ENCODE measurements at places on chromosomes 13 and 19.

- no peak for DNase-seq
Measured at GRCh38 chr13:105266615-105267014, 1268.8 kb downstream of the EFNB2 start.

DNA sequence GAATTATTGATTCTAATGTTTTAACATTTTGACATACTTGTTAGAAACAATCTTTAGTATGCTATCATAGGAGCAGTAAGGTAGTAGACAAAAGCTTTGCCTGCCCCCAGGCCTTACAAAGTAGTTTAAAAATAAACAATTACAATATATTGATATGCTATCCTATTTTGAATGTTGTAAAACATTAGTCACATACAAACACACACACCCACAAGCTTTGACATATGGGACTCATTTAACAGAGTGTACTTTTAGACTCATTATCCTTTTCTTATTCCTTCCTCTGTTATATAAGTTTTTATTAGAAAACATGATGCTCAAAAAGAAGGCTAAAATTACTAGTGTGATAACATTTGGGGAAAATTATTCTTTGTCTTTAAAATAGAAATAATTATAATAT lies 33.5 kb downstream of the UCHL3 start:
- DNase-seq = no peak

DNA sequence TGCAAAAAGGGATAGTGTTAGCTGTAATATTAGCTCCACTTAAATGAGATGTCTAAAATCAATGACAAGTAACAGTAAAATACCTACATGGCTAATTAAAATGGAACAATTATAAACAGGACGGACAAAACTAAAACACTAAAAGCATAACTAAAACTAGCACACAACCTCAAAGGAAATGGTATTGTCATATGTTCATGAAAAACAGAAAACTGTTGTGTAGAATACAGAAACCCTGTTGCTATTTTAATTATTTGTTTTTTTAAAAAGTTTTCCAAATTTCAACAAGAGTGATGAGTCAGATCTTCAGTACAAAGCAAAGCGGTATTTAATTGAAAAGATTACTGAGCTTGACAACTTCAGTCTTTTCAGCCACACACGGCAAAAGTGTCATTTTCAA lies 4.2 kb downstream of the RCBTB2 start:
- DNase-seq = no peak

GRCh38 chr13:50026788-50027473 lies 11.7 kb downstream of the KCNRG start:
- DNase-seq = no peak

DNA sequence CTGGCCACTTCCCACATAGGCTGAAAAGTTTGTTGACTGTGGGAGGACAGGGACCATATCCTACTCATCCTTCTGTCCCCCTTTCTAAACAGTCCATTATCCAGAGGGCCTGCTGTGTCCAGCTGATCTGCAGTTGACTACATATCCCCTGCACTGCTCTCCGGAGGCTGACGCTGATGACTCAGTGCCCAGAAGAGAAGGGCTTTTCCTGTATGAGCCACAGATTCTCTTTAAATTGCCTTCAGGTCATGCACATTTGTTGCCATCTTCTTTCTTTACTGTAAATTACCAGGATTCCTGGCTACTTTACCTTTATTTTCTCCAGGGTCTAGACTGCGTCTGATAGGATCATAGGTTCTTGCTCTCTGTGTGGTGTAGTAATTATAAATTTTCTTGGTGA lies 125.2 kb downstream of the LACC1 start:
- no peak for DNase-seq

DNA sequence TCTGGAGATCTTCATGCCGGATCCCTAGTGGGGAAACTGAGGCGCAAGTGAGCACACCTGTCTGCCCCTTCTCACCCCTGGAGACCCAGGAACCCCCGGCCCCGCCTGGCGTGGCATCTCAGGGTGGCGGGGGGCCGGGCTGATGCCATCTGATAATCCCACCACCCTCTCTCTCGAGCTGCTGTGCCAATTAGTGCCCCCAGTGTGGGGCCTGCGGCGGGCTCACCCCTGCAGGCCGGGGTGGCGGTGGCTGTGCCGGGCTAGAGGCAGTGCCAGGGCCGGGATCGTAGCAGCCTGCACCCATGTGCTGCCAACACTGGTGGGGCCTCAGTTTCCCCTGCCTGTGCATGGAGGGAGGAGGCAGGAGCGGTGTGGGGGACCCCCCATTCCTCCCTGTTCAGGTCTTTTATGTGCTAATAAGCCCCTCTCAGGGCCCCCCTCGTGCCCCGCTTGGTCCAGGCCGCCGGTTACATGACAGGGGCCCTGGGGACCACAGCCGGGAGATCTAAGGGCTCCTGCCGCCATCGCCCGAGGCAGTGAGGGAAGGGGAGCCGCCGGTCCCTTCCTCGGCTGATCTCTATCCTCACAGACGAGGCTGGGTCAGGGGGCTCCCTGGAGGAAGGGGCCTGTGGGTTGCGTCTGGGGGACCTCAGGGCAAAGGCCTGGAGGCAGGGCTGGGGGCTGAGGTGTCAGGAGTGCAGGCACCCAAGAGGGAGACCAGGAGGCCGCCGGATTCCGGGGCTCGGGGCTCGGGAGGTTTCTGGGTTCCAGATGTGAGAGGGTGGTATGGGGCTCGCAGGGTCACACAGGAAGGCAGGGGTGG lies 8.3 kb downstream of the EFNA2 start:
- DNase-seq = no peak

DNA sequence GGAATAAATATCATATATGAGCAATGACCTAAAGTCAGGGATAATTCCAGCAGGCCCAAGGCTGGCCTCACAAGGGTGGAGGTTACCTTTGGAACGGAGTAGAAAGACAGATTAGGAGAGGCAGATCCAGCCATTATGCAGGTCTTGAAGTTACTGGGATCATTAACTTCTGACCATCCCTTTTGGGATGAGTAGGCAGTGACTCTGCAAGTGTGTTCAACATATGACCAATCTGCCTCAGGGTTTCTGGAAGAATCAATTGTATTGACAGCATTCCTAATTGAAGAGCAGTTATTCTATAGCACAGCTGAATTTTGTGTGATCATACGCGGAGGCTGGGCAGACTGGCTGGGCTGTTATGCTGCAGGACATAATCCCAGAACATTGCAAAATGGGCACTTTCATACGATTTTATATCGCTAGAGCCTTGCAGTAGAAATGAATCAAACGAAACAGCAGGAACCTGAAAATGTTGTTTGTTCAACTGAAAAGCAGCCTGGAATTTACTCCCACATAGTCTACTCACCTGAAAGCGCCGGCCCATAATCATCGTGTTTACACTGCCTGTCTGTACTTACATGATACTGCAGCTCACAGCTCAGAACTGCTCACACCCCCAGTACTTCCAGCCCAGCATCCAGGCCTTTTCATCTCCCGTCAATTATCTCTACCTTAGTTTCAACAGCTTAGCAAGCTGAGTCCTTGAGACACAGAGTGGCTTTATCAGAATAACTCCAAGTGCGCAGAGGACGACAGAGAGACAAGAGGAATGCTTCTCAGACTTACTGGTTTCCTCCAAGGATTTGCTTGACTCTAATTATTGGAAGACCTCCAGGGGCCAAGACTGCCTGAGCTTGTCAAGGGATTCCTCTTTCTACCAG lies 556.1 kb downstream of the EFNB2 start:
- DNase-seq = no peak

GRCh38 chr13:78241278-78241919 lies 322.8 kb upstream of the EDNRB start:
- DNase-seq = peak; percentile 79

DNA sequence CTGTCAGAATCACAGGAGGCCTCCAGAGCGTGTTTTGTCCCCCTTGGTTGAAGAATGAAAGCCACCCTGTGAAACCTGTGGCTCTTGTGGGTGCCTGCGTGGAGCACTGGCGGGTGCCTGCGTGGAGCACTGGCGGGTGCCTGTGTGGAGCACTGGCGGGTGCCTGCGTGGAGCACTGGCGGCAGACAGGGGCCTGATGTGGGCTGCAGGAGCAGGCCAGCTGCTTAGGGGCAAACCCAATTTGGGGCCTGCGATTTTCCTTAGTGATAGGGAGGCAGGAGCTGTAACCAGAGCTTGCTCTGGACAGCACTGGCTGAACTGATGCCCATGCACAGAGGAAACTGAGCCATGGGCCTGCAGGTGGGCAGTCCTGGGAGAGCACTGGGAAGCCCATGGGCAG lies 24.3 kb downstream of the ARHGEF7 start:
- no peak for DNase-seq

DNA sequence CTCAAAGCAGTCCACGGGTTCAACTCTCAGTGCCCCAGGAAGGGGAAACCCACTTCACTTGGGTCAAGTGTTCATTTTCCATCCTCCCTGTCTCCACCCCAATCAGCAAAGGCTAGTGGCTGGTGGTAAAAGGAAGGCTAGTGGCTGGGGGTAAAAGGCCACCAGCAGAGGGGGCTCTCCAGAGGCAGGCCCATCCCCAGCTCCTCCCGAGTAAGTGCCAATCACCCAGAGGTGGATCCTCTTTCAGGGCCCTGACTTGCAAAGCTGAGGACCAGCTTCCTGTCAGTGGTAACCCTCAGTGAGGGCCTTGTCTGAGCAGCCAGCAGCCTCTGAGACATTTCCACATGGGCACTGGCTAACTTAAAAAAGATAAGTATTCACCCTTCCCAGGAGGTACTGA lies 22.0 kb upstream of the TPT1 start:
- peak; percentile 26 for DNase-seq

GRCh38 chr13:107864543-107865317 lies 350.6 kb downstream of the LIG4 start:
- DNase-seq = peak; percentile 70

- DNase-seq = no peak
Measured at GRCh38 chr13:106799781-106800335, 231.9 kb upstream of the ARGLU1 start.

DNA sequence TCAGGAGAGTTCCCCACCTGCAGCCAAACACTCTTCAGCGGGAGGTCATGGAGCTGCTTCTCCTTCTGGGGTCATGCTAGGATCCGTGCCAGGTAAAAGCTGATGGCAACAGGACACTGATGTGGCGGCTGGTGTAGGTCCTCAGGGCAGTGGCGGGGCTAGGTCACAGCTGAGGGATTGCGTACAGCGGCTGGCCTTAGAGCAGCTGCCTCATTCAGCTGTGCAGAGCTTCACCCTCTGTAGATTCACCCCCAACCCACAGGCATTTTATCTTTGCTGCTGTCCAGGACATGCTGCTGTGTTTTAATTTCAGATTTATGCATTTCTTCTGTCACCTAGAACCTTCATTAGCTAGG lies 2.3 kb downstream of the MCF2L start:
- no peak for DNase-seq

DNA sequence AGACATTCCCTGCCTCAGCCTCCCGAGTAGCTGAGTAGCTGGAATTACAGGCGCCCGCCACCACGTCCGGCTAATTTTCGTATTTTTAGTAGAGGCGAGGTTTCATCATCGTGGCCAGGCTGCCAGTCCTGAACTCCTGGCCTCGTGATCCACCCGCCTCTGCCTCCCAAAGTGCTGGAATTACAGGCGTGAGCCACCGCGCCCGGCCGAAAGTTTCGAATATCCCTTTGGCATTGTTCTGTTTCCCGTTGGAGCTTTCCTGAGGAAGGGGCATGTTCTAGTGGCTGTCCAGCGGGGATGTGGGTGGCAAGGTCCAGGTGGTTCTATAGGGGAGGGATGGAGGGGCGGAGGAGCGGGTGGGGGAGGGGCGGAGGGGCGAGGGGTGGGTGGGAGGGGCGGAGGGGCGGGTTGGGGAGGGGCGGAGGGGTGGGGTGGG lies 2.1 kb upstream of the BSG start:
- DNase-seq = no peak

GRCh38 chr13:36814465-36814864 lies 4.6 kb upstream of the RFXAP start:
- peak; percentile 92 for DNase-seq

GRCh38 chr13:46360604-46361003 lies 26.4 kb downstream of the RUBCNL start:
- no peak for DNase-seq

GRCh38 chr13:73216381-73216831 lies 157.6 kb downstream of the KLF5 start:
- DNase-seq = no peak

- DNase-seq = no peak
Measured at GRCh38 chr13:43154156-43154651, 130.8 kb downstream of the DNAJC15 start.

DNA sequence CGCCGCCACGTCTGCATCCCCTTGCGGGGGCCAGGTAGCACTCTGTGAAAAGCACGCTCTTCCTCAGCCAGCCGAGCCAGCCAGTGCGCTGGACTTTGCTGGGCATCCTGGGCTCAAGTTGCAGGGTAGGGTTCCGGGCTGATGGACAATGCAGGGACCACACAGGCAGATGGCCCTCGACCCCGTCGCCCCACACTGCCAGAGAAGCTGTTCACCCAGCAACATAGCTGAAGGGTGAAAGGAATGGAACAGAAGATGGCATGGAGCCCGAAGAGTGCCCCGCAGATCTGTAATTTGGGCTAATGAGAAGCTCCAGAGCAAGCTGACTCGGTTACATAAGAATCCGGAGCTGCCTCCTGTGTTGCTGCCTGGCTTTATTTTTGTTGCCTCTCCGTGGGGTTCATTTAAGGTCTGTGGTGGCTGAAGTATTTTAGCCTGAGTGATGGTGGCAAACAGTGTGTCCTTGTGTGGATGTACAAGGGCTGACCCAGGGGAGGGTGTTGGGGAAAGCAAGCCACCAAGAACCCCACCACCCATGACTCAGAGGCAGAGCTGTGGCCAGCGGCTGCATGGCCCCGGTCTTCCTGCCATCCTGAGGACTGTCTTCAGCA lies 105.8 kb downstream of the SOX1 start:
- DNase-seq = no peak

- no peak for DNase-seq
Measured at GRCh38 chr13:97559030-97559429, 125.1 kb downstream of the RAP2A start.

- DNase-seq = no peak
Measured at GRCh38 chr13:96672016-96672415, 322.3 kb downstream of the OXGR1 start.

GRCh38 chr19:56119582-56119978 lies 1.5 kb downstream of the ZNF787 start:
- DNase-seq = peak; percentile 44

DNA sequence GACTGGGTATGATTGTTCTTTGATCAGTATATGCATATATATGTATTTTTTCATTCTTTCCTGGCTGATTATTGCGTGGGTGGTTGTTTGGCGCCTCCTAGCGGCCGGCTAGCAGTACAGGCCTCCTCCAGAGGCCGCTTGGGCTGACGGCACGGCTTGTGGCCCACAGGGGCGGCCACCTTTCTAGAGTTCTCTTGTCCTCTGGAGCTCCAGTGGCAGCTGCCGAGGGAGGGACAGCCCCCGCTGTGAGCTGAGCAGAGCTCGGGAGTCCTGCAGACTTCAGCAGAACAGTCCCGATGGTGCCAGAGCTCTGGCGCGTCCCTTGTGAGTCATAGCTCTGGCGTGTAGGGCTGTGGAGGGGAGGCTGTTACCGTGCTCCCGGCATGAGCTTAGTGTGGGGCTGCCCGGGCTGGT lies 22.5 kb upstream of the ZNF429 start:
- DNase-seq = peak; percentile 35

DNA sequence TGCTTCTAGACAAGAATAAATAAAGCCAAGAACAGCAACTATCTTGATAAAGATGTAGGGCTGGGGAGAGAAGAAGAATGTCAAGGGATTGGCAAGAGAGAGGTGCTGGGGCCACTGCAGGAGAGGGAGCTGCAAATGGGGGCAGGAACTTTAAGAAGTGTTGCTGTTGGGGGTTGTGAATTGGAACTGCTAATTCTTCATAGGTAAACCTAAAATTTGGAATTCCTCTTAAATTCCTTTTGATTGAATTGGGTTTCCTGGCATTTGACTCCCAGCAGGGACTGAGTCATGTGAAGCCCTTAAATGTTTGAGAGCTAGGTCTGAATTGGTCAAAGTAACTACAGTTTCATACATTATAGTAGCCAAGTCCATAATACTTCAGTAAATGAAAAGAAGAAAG lies 305.6 kb upstream of the TMTC4 start:
- DNase-seq = no peak
